ENCODE measurements at places on chromosomes 4 and X.

DNA sequence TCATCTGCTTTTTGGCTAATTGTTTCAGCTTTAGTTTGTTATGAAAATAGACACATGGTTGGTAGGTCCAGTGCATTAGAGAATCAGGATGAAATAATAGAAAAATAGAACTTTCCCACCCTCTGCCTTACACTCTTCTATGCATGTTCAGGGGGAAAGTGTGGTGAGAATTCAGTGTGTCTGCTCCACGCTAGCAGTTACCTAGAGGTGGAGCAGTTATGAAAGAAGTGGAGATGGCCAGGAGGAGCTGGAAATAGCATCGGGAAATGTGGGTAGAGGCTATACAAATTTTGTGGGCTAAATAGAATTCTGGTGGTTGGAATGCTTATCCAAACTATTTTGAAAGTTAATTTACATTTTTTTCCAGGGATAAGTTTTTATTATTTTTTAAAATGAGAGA is 91.4 kb upstream of the MAD2L1 start:
- no peak for DNase-seq

- no peak for DNase-seq
Measured at GRCh38 chr4:169313732-169314131, 43.0 kb upstream of the SH3RF1 start.

DNA sequence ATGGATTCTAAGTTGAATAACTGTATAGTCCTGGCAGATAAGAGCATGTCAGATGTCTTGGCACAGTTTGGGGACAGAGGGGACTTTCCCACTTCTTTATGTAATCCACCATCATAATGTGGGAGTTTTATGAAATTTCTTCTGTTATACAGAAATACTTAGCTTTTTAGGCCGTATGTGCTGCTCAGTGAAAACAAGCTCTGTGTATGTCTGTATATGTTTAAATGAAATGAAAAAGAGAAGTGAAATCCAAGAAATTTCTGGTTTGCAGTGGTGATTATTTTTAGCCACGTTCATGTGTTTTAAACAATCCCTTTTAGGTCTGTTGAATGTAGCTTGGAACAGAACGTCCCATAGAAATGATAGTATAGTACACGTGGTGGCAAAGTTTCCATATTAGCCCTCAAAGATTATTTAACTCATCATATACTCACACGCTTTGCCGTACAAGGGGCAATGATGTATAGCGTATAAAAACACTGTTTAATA is 41.0 kb downstream of the GAB1 start:
- DNase-seq = no peak

- no peak for DNase-seq
Measured at GRCh38 chr4:87461281-87461700, 38.9 kb downstream of the NUDT9 start.

- DNase-seq = no peak
Measured at GRCh38 chr4:93775551-93775950, 53.0 kb upstream of the ATOH1 start.

All from caudate nucleus (tissue), 63 donors.